ENCODE measurements at places on chromosomes 1 and 21.

DNA sequence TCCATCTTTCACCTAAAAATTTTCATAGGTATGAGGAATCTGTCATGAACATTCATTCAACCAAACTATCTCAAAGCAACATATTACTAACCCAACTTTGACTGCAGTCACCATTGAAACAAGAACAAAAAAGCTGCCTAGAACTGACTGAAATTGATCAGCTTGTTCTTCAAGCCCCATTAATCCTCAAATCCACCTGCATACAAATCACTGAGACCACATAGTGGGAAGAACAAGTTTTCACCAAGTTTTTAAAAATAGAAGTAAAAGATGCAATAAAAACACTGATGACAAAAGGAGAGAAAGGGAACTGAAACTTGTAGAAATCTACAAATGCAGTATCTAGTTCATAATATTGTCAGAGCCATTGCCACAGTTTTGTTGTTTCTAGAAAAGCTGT, 6.1 kb downstream of the SORT1 start:
- no peak for DNase-seq

DNA sequence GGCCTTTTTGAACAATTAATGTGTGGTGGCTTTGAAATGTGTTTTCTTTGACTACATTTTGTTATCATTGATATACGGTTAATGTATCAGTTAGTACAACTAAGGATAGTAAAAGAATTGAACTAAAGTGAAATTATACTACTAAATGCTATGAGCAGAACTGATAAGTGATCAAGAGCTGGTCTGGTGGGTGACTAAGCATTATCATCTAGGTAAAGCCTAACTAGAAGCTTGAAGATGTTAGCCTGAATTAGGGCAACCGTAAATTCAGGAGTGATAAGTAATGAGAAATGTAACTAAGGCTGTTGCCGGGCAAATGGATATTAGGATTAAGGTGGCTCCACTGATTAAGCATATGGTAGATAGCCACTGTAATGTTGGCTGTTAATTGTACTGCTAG, 16.0 kb upstream of the GCLM start:
- DNase-seq: no peak

DNA sequence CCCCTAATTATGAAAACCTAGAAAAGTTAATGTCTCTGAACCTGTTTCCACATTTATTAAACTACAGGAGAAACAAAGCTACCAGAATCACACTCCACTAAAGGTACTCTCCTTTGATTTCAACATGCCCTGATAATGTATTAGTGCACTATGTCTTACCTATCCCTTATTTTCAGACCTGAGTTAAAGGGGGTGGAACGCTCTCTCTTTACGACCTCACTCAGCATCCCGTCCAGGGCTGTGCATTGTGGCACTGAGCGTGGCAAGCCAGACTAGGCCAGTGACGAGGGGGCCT, 678 bp downstream of the LSM10 start:
- DNase-seq: no peak

- no peak for DNase-seq
These were observed 10.1 kb downstream of the KDM1A start for GRCh38 chr1:23029337-23029736.

- no peak for DNase-seq
These were observed 124.4 kb upstream of the PLPPR4 start for GRCh38 chr1:99139876-99140275.
